T follicular helper cell (primary cell): ENCODE measurements at places on chromosomes 3 and 15.

- no peak for DNase-seq
Observed at GRCh38 chr15:46151786-46152185, 517.0 kb downstream of the SQOR start.

GRCh38 chr3:107077391-107077790 lies 299.8 kb upstream of the CCDC54 start:
- no peak for DNase-seq

GRCh38 chr3:154598166-154598565 lies 168.2 kb upstream of the GPR149 start:
- no peak for DNase-seq

- no peak for DNase-seq
Observed at GRCh38 chr3:159030138-159030670, 228.3 kb downstream of the MFSD1 start.

DNA sequence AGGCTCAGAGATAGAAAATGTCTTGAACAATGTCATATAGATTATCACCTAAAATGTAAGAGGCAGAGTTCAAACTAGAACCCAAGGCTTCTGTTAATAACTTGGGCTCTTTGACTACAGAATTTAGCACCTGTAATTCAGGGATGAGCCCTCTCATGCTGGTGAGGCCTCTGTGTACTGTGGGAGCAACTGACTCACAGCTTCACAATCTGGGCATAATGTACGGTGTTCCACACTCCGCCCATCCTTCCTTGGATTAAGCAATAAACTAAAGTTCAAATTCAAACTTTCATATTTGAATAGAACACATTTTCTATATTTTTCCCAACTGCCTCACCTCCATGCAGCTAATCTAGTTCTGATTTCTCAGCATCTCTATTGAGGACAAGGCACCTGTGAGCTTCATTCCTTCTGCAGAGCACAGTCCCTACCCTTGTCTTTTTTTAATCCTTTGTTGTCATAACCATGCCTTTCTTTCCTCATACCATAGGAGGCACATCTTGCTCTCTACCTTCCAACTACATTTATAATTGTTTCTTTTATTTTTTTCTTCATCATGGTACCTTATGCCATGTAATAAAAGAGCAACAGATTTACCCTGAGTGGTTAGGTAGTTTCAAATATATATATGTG lies 392.1 kb downstream of the NLGN1 start:
- no peak for DNase-seq

- DNase-seq, result no peak
Observed at GRCh38 chr3:45844616-45845015, 2.7 kb upstream of the LZTFL1 start.

DNA sequence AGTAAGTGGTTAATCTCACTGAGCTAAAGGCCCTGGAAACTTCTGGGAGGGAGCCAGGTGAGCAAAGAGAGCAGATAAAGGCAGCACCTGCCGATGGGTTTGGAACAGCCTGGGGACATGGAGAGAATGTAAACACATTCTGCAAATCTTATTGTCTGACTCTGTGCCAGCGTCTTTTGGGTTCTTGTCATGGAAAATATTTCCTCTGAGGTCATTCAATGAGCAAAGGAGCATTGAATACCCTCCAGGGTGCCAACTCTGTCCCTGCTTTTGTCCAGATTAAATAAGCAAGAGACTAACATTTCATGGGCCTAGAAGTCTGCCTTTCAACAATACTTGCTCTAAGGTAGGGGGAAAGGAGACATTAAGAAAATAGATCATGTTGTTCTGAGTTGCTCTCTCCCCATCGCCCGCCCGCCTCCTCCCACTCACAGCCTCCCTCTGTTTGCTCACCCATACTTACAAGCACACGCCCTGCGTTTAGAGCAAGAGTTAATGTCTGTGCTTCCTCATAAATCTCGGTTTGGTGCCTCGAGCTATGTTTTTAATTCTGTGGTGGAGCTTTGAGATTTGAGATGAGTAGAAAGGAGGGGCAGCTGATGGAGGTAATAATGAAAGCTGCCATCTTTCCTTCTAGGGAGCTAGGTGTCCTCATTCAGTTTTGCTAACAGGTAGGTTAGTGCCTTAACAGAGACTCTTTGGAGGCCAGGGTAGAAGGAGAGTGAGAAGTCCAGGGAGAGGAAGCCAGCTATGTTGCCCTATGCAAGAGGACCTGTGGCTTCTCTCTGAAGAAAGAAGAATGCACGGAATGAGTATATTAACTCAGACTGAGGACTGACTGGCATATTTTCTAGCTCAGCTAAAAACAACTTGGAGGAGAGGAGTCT lies 132.9 kb downstream of the TPRG1 start:
- DNase-seq, result no peak

DNA sequence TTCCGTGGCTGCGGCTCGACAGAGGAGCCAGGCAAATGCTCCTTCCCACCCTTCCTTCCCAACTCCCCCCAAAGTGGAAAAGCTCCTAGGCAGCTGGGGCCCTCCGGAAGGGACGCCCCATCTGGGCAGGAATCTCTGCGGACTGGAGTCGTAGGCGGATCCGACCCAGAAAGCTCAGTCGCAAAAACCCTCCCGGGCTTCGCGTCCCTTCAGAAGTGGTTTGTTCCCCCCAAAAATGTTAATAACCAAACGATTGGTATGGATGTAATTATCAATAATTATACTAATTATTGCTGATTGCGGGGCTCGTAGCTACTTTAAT lies 3.8 kb downstream of the RNU6-1 start:
- no peak for DNase-seq

DNA sequence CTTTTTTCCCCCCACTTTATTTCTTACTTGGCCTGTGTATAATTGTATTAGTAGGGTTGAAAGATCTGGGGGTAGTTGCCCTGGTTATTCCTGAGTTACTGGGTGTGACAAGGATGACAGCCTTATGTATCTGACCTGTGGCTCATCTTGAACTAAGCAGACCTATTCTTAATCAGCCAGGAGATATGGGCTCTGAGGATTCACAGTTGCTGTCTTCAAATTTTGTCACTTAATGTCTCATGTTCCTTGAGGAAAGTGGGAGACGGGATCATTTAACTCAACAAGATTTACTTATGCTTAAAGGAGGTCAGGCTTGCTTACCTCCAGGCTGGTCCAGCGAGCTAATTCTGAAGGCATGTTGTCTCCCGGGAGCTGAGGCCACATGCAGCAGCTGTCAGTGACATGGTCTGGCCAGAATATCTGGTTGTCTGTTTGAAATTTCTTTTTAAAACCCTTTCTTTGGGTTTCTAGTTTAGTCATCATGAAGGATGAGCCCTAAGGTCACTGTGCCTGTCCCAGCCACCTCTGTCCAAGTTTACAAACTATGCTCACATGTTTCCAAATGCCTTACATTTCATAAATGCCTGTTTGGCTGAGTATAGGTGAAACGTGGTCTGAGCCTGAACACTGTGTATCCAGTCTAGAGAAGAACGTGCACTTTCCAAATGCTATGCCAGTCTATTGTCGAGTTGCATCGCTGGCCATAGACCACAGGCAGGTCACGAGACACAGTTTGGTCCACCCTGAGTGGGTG lies 26.8 kb downstream of the LRTM1 start:
- DNase-seq, result no peak

GRCh38 chr3:20324664-20325478 lies 138.9 kb upstream of the SGO1 start:
- no peak for DNase-seq

- no peak for DNase-seq
Observed at GRCh38 chr3:193078996-193079753, 161.5 kb upstream of the MB21D2 start.

GRCh38 chr3:170356596-170357175 lies 829 bp upstream of the SKIL start:
- peak; percentile 19 for DNase-seq

DNA sequence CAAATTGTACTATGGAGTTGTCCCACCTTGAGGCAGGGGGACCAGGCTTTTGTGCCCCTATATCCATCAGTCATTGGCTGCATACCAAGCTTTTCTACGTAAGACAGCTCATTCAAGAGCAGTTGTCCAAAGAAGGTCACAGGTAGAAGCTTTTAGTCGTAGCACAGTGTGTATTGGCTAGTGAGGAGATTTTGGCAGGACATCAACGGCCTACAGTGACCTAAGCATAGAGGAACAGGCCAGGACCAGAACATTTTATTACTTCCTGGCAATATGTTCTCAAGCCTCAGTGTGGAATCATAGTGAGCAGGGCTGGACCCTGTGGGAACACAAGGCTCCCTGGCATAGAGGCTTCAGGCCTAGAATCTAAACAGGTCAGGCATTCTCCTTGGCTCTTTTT lies 105.4 kb upstream of the ANKRD28 start:
- DNase-seq, result no peak

- DNase-seq, result no peak
Observed at GRCh38 chr3:4313606-4314293, 10.6 kb downstream of the SETMAR start.

DNA sequence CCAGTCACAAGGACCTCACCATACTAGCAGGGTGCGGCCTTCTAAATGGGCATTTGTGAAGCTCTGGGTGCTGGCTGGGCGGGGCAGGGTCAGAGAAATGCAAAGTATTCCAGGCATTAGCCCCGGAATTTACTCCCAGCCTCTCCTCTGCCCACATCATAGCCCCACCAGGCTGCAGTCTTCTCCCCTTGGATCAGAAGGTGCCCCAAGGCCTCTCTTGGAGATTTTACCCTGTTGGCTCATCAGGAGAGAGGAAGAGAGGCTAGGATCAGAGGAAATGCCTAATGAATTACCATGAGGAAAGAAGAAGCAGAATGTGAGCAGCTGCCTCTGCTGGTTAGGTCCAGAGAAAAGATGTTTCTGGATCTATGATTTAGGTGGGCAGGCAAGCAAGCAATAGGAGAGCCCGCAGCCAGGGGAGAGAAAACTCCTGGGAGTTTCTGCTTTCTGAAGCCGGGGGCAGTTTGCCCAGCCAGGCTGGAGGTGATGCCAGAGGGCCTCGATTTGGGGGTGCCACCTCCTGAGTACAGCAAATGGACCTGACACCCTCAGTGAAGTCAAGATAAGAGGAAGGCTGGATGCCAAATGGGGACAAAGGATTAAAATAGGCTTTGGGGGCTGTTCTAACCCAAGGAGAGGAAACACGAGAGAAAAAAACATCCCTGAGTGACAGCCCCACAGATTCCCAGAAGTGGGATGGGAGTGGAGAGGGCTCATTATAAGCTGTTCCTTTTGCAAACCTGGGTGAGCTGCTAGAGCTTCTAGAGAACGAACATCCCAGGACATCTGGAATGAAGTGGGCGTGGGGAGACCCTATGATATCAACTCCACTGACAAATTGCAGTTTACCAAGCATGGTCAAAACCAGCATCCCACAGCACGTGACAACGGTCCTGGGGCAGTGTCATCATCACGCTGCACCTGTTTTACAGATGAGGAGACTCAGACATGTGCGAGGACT lies 65.4 kb downstream of the BDH1 start:
- no peak for DNase-seq

DNA sequence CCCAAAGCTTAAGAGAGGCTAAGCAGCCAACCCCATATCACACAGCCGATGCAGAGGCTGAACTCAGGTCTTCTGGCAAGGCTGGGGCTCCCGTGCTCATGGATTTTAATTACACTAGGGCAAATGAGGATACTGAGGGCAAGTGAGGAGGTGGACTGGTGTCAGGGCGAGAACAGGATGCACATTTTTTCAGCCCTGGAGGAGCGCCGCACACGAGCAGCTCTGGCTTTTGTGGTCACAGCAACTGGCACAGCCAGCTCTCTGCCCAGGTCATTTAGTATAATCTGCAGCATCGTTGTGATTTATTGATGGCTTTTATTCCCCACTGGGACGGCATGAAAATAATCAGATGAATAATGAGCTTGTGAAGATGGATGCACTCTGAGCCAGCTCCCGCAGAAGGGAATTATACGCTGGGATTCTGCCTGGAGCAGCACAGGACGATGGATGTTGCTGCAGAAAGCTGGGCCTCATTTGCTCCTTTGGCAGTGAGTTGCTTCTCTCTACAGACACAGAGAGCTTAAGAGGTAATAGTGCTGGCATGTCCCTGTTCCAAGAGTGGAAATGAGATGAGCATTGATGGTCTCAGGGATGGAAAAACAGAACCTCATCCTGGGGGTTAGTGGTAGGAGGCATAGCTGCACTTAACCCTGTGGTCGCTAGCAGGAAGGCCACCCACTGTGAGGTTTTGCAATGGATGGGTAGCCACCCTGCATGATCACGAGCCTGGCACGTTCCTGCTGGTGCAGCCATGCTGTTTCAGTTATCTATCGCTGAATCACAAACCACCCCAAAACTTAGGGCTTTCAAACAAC lies 135.4 kb downstream of the UACA start:
- no peak for DNase-seq

- DNase-seq, result no peak
Observed at GRCh38 chr3:138945709-138946662, 951 bp downstream of the FOXL2 start.

- DNase-seq, result no peak
Observed at GRCh38 chr3:168431491-168431890, 335.8 kb upstream of the GOLIM4 start.

DNA sequence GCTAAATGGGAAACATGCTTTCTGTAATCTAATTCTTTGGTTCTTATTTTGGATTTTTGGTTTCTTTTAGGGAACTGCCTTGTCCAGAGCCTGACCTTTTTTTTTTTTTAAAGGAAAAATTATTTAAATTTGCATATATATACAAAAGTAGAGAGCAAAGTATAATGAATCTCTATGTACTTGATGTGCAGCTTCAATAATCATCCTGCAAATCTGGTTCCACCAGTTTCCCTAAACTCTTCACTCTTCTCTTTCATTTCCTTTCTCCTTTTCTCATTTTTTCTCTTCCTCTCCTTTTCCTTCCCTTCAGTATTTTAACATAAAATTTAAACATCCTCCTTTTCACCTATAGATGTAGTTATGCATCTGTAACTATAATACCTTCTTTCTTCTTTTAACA lies 82.5 kb downstream of the USP13 start:
- no peak for DNase-seq

DNA sequence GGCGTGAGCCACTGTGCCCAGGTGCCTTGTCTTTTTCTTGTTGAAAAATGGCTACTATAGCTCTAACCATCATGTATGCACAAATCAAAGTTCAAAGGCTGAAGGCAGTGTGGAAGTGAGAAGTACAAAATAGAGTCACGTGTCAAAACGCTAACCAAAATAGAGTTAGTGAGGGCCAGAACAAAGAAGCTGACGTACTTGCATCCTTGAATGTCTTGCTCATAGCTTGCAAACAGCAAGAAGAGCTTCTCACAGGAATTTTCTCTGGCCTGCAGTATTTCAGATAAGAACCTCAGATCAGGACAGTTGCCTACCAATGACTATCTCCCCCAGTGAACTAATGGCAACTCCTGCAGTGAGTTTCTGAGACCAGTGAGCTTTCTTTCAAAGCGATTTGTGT lies 713.5 kb downstream of the GRM7 start:
- DNase-seq, result no peak

GRCh38 chr15:23793191-23793680 lies 106.1 kb upstream of the NDN start:
- DNase-seq, result no peak
